Fibroblast of skin of back (primary cell): ENCODE measurements at places on chromosomes 3 and 15.

- no peak for DNase-seq
Measured at GRCh38 chr15:100186366-100186765, 155.4 kb downstream of the ADAMTS17 start.

- no peak for DNase-seq
Measured at GRCh38 chr3:139297588-139298311, 46.1 kb upstream of the MRPS22 start.

- no peak for DNase-seq
Measured at GRCh38 chr15:101026656-101027272, 107.6 kb downstream of the LRRK1 start.

GRCh38 chr3:102699819-102700140, 265.0 kb downstream of the ZPLD1 start:
- no peak for DNase-seq

- DNase-seq, result no peak
Measured at GRCh38 chr3:60133269-60134162, 1083.7 kb upstream of the CFAP20DC start.
